ENCODE measurements at places on chromosomes 7 and 10.

GRCh38 chr10:129272866-129273650, 194.0 kb upstream of the MGMT start:
- no peak for DNase-seq

- no peak for DNase-seq
Observed at GRCh38 chr7:55026867-55027490, 8.2 kb downstream of the EGFR start.

GRCh38 chr10:112510384-112510783, 63.4 kb downstream of the VTI1A start:
- DNase-seq, result no peak

- DNase-seq, result no peak
Observed at GRCh38 chr7:141646826-141647480, 55.0 kb downstream of the DENND11 start.

DNA sequence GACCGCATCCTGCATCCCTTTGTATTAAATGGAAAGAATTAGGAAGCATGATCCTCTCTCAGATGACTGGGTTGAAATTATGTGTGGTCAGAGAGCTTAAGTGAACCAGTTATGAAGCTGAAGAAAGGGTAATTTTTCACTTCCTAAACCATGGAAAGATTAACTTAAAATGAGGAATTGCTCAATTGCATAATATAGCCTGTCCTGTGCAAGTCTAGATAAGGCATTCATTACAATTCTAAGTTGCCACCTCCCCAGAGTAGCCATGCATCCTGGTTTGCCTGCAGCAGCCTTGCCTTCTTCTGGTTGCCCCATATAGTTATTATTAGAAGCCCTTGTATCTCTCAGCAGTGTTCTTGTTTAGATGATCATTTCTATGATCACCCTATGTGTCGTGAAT, 45.3 kb downstream of the STARD3NL start:
- DNase-seq, result no peak

GRCh38 chr7:41709621-41710020, 6.7 kb upstream of the INHBA start:
- no peak for DNase-seq

DNA sequence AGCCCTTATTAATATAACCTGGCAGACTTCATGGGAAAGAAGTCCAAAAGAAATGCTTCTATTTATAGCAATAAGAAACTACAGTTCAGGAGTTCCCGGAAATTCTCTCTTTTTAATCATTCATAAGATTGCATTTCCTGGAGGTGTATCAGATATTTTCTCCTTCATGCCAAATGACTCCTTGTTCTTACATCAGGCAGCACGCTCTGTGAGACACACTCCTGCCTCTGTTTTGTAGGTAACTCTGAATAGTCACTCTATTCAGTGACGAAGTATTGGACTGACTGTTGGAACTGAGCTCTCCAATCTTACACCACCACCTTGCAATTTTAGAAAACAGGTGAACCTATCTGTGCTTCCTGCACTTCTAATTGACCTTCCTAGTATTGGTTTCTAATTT, 78.7 kb upstream of the MSRB2 start:
- no peak for DNase-seq

DNA sequence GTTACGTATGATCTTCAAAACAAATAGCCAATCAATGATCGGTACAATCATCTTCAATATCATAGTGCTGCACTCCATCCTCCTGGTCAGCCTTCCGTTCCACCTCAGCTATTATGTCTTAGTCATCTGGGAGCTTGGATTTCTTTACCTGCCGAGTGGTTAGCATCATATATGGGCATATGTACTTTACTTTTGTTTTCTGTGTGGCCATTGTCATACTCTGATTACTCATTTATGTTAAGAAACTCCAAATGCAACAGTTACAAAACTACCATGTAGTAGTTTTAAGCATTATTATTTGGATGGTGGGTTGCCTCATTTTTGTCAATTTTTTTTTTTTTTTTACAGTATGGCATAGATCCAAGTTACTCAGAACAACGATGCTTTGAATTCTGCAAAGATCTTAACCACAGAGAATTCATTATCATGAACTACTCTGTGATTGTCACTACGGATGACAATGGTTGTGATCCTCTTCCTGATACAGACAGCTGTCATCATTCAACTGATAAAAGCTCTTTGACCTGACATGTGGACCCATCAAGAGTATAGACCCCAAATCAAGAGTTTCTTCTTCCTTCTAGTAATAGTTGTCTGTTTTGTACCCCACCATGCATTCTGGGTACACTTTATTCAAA, 52.1 kb upstream of the NME8 start:
- no peak for DNase-seq

DNA sequence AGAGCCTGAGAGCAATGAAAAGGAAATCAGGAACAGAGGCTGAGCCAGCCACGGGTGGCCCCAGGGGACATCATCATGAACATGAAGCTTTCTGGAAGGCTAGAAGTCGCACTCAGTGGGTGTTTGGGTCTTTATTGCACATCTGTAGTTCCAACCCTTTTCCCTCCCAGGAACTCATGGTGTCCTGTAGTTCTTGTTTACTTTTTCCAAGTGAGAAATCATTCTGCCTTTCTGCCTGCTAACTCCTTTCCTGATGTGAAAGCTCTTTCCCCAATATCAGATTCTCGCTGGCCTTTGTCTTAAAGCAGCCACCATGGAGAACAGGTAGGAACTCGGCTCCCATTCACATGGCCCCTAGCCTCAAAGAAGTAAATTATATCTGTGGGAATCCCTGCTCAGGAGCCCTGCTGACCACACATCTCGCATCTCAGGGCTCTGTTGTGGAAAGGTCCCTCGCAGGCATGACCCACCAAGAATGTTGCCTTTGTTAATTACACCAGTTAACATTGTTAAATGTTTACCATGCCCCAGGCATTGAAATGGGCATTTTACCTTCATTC, 542.7 kb downstream of the TNS3 start:
- DNase-seq, result no peak

GRCh38 chr10:99531026-99531695, 1.6 kb upstream of the NKX2-3 start:
- DNase-seq, result no peak

GRCh38 chr10:70355051-70356021, 27.1 kb downstream of the LRRC20 start:
- peak; percentile 40 for DNase-seq

- no peak for DNase-seq
Observed at GRCh38 chr7:25895792-25896171, 256.2 kb upstream of the NFE2L3 start.

DNA sequence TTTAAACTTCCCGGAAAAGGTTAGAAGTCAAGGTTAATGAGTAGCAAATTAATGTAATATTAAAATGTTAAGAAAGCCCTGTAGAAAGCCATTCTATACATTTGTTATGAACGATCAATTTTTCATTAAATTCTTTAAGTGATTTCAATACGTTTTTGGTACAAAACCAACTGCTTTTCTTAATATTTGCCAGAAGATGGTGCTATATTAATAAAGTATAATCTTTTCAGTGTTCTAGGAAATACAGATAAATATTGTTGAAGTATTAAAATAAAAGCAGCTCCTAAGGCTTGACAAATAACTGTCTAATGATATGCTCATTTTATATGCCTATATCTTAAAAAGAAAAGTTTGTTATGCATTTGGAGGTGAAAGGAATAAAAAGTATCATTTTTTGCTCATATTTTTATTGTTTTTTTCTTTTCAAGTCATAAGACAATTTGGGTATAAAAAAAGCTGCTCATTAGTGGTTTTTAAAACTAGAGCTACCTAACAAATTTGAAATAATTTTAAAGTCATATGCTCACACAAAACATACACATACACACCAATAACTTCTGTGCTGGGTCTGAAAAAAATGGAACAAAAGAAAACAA, 130.3 kb upstream of the POT1 start:
- DNase-seq, result peak; percentile 43

DNA sequence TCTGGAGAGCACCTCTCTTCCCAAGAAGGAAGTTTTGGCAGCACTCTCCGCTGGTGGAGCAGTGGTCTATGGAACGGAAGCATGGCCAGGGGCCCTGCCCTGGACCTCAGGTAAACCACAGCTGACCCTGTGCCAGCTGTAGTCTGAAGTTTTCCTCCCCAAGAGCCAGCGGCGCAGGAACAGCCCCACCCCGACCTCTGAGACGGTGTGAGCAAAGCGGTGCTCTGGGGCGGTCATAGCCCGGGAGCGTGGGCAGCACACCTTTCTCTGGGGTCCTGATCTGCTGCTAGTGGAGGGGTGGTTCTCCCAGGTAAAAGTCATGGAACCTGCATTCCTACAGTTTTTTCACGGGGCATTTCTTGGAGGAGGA, 52.6 kb downstream of the TSPAN15 start:
- no peak for DNase-seq

GRCh38 chr10:133182190-133182589, 22.2 kb downstream of the KNDC1 start:
- DNase-seq, result no peak

DNA sequence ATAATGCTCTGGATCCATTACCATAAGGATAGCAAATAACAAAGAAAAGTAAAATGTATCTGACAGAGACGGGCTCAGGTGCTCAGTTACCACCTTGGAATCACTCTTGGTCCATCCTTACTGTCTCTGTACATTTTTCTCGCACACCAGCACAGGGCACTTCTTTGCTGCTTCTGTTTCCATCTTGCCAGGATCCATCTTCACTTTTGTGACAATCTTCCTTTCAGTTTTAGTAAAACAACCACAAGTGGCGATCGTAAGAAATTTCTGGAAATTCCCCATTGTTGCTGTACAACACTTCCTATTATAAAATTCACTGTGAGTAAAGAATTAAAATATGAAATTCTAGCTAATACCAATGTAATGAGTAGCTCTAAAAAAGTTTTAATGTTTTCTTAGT, 695.5 kb downstream of the GRM8 start:
- no peak for DNase-seq

DNA sequence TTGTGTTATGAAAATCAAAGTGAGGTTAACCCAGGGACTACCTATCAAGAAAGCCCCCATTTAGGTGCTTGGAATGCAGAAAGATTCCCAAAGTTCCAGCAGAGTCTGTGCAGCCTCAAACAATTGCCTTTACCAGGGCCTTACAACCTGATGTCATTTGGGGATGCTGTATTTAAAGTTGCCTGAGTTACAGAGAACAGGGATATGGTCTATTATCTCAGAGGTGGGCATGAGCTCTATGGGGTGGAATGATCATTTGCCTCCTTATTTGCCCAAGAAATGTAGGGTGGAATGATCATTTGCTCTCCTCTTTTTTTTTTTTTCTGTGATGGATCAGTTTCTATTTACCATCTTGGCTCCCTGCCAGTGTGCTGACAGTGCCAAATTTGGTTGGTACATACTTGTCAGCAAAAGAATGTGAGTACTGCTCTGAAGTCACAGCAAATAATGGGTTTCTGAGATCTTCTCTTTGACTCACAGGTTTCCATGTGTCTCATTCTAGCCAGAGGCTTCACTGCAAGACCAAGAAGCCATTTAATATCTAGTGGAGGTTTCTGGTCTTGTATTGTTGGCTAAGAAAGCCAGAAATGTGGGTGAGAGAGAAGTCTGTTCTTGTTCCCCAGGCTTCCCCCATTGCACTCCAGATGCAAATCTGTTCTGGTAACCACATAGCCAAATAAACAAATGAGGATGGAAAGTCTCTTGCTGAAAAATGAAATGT, 45.5 kb upstream of the ZNRF2 start:
- DNase-seq, result peak; percentile 82

- no peak for DNase-seq
Observed at GRCh38 chr7:152180048-152180447, 154.6 kb downstream of the GALNT11 start.

GRCh38 chr10:30931094-30931493, 100.6 kb downstream of the ZNF438 start:
- DNase-seq, result no peak
